ENCODE measurements at places on chromosomes 4 and X.
A peak's percentile ranks its signal among the peaks of the same experiment; 100 is the strongest.

GRCh38 chr4:7485096-7485495, 50.4 kb upstream of the PSAPL1 start:
- DNase-seq, result no peak

DNA sequence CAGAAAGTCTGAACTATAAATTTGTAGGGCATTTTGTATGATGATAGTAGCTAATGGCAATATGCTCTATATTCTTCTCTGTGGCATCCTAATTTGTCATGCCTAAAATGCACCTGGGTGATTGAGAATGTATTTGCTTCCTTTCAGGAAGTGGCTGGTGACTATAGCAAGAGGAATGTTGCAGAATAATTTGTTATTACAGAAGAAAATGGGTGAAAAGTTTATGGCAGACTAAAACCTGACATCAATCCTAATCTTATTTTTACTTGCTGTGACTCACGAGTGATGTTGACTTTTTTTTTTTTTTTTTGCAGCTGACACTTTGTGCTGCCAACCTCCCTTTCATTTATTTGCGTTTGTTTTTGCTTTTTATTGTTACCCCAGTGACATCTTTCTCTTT, 141.1 kb downstream of the MSL3 start:
- peak; percentile 20 for DNase-seq

- no peak for DNase-seq
These were observed 978.1 kb downstream of the C4orf33 start for GRCh38 chr4:130074096-130074495.

- DNase-seq, result no peak
These were observed 187.0 kb downstream of the CRLF2 start for GRCh38 chrX:1025413-1025812.

- DNase-seq, result no peak
These were observed 508.7 kb upstream of the HTR2C start for GRCh38 chrX:114075073-114075673.

DNA sequence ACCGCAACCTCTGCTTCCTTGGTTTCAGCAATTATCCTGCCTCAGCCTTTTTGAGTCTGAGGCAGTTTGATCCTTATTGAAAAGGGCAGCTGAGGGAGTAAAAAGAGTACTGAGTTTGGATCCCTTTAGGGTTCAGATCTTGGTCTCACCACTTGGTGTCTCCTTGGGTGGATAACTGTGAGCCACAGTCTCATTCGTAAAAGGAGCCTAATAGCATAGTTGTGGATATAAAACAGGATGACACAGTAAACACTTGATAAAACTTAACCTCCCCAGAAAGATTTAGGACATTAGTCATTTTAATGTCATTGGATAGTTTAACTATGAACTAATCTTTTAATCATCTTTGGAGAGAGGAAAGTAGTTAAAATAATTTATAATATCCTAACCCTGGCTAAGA, 173.0 kb downstream of the ANK2 start:
- peak; percentile 2 for DNase-seq

DNA sequence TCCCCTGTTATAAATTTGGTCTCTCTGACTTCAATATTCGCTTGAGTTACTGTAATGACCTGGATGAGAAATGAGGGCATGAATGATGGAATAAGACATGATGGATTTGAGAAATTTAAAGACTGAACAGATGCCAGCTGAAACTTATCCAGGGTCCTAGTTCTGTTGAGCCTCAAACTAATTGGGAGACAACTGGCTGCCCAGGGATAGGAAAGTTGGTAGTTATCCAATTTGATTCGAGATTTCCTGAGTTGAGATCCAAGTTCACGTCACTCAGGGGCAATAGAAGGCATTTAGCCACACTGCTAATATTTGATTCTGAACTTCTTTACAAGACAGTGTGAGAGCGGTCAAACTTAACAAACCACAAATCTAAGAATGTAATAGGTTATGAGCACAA, 159.0 kb upstream of the CXCL13 start:
- DNase-seq, result no peak

DNA sequence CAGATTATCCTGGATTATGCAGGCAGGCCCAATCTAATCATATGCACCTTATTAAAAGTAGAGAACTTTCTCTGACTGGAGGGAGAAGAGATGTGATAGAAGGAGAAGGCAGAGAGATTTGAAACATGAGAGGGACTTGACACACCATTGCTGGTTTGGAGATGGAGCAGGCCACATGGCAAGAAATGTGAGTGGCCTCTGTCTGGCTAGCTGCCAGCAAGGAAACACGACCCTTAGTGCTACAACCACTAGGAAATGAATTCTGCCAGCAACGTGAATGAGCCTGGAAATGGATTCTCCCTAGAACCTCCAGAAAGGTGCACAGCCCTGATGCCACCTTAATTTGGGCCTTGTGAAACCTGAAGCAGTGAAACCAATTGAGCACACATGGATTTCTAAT, 79.5 kb upstream of the MBNL3 start:
- no peak for DNase-seq

DNA sequence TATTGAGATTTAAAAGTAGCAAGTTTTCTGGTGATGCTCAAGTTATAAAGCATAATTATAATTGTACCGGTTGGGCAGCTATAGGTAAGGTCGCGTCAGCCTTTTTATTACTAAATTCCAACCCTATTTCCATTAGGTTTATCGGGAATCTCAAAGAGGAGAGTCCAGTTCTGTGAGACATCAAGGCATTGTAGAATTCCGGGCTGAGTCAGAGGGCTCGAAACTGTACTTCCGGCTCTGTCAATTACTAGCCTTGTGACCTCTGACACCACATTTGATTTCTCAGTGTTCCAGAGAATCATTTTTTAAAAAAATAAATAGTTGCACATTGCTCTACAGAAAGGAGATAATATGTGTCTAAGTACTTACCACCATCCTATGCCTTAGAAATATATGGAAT, 4.3 kb downstream of the IL1RAPL1 start:
- no peak for DNase-seq

- DNase-seq, result no peak
These were observed 13.5 kb downstream of the DCHS2 start for GRCh38 chr4:154478128-154478527.

- DNase-seq, result no peak
These were observed 23.8 kb upstream of the PLAC1 start for GRCh38 chrX:134682081-134682480.

DNA sequence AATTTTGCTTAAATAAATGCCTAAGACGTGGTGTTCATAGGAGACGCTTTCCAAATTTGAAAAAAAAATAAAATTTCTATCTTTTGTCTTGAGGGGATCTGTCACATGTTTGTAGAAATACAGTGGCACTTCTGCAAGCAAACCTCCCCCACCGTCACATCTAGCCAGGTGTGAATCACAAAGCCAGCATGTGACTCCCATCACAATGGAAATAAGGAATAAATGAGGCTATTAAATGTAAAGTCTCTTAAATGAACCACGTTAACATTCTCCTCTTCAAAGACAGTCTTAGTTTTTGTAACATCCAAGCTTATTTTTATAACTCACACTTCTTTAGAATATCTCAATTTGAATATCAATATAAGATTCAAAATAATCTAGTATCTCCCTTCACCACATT, 63.0 kb upstream of the CCSER1 start:
- no peak for DNase-seq

- DNase-seq, result peak; percentile 25
These were observed 745 bp downstream of the SLC39A8 start for GRCh38 chr4:102344520-102344953.

- DNase-seq, result no peak
These were observed 75.5 kb downstream of the MTMR1 start for GRCh38 chrX:150768580-150769190.

- DNase-seq, result no peak
These were observed 148.9 kb upstream of the GALNT7 start for GRCh38 chr4:173019664-173020063.

DNA sequence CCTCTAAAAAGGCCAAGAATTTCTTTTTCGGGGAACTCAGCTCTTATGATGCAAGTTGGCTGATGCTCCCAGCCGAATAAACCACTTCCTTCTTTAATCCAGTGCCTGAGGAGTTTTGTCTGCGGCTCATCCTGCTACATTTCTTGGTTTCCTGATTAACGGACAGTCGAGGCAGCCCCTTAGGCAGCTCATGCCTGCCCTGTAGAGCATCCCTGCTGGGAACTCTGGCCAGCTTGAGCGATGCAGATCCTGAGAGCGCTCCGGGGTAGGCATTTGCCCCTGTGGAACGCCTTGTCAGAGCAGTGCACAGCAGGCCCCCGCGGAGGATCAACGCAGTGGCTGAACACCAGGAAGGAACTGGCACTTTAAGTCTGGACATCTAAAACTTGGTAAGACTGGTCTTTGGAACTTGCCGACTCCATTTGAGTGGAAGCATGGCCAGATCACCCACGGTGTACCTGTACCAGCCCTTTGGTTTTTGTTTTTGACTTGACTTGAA, 3.1 kb downstream of the CT45A10 start:
- DNase-seq, result no peak

DNA sequence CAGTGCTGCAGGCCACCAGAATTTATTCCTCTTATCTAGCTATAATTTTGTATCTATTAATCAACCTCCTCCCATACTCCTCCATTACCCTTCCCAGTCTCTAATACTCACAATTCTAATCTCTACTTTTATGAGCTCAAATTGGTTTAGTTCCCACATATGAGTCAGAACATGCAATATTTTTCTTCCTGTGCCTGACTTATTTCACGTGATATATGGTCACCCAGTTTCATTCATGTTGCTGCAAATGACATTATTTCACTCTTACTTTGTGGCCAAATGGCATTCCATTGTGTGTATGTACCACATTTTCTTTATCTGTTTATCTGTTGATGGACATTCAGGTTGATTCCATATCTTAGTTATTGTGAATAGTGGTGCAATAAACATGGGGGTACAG, 483.5 kb downstream of the ACTRT1 start:
- DNase-seq, result no peak

DNA sequence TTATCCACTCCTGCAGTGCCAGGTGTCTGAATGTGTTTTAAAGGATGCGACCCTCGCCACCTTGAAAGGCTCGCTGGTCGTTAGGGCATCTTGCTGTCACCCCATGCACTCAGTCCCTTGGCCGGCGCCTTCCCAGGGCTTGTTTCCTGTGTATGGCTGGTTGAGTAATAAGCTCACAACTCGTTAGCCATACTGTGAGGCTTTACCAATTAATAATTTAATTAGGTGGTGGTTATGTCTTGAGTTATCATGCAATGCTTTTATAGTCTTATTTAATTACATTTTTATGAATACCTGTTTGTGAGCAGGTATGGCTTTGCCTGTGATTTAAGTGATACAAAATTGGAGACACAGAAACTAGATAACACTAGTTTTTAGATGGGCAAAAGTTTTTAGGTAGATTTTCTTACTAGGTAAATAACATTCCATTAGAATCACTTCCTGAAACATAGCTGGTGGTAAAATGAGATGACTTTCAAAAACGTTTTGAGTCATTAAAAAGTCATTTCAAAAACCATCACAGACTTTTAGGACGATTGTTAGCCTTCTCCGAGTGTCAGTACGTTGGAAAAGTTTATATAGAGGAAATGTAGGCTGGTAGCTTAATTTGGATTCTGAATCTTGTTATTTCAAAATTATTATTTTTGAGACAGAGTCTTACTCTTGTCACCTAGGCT, 18.2 kb downstream of the PTTG2 start:
- no peak for DNase-seq

DNA sequence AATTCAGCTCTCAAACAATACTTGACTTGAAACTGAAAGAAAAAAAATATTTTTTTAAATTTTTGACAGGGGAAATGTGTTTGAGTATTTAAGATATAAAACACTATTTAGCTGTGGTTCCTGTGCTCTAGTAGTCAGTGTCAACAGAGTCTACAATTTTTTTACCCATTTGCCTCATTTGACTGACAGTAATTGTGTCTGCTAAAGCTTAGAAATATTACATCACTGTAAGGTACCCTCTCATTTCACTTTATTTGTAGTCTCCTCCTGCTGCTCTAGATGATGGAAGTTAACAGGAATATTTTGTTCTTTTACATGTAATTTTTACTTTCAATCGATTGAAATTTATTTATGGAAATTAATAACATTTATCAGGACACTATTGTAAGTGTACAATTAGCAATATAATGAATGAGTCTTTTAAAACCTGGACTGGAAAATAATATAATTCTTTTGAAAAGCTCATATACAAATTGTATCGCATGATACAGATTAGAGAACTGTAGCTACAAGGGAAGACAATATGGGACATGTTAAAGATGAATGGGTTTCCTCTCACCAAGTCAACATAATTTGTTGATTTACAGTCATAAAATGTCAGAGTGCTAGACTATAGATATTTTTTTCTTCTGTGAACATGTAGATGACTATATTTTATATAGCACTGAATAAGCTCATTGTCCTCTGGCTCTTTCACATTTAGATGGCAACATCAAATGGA, 1186.5 kb upstream of the ADGRL3 start:
- no peak for DNase-seq

GRCh38 chr4:108744307-108744706, 18.5 kb downstream of the ETNPPL start:
- DNase-seq, result no peak

Data from HTR-8/SVneo (cell line).